ENCODE measurements at places on chromosomes 5 and 9.

DNA sequence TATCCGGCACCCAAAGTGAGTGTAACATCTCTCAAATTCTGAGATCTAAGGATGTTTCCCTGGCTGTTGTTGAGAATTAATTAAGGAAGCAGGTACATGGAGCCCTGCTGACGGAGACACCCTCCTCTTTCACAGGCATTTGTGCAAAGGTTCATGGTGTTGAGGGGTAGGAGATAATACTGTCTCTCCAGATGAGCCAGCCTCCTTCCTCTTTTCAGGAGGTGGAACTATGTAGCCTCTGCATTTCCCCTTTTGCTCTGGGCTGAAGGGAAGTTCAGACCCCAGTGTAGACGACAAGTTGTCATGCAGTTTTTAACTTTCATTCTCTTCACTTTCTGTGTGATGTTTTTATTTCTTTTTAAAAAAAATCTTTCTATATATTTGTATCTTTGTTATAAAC lies 107.5 kb downstream of the GALNT10 start:
- H3K36me3 ChIP-seq, result peaks cover 4% of the 10 kb centered on the region
- DNase-seq, result no peak
- H3K27me3 ChIP-seq, result no peaks in the 10 kb centered on the region
- H3K4me1 ChIP-seq, result peaks cover 13% of the 10 kb centered on the region
- no peak overlapping the region for H3K27ac ChIP-seq
- no peak overlapping the region for H3K4me3 ChIP-seq

DNA sequence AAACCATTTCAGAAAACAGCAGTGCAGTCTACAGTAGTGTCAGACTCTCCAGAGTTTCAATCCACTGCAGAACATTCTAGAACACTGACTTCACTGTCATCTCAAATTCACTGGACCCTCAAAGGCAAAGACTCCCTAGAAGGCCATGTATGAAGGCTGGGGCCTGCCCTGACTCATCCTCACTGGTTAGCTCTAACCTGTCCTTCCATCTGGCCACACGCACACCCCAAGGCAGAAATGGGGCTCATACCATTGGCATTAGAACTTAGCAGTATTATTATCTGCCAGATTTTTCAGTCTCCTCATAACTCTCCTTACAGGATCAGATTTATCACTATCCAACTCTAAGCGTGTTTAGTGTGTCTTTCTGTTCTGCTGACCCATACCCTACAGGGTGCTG lies 20.4 kb downstream of the S1PR3 start:
- DNase-seq, result no peak
- no peaks in the 10 kb centered on the region for H3K4me1 ChIP-seq
- H3K27ac ChIP-seq, result no peak overlapping the region
- H3K4me3 ChIP-seq, result no peak overlapping the region

- no peak overlapping the region for H3K27ac ChIP-seq
- DNase-seq, result peak; percentile 86
- H3K36me3 ChIP-seq, result no peaks in the 10 kb centered on the region
- no peaks in the 10 kb centered on the region for H3K4me1 ChIP-seq
- H3K4me3 ChIP-seq, result peak overlapping the region; percentile 82
- no peaks in the 10 kb centered on the region for H3K27me3 ChIP-seq
Measured at GRCh38 chr9:34701769-34702736, 7.9 kb downstream of the CCL21 start.

DNA sequence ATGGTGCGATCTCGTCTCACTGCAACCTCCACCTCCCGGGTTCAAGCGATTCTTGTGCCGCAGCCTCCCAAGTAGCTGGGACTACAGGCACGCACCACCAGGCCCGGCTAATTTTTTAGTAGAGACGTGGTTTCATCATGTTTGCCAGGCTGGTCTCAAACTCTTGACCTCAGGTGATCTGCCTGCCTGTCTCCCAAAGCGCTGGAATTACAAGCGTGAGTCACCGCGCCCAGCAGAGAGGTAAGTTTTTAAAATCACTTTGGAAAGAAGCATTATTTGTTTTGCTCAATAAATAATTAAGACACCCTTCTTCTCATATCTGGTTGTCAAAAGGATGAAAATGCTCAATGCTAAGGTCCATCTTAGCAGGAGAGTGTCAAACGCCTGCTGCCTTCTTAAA lies 48.5 kb upstream of the STXBP1 start:
- DNase-seq, result no peak
- H3K36me3 ChIP-seq, result peaks cover 33% of the 10 kb centered on the region
- peak overlapping the region; percentile 97 for H3K27ac ChIP-seq

- H3K4me3 ChIP-seq, result no peak overlapping the region
- peaks cover 26% of the 10 kb centered on the region for H3K4me1 ChIP-seq
- DNase-seq, result no peak
- H3K36me3 ChIP-seq, result no peaks in the 10 kb centered on the region
- H3K27ac ChIP-seq, result peak overlapping the region; percentile 27
Measured at GRCh38 chr5:61631438-61631941, 299.4 kb downstream of the ZSWIM6 start.

DNA sequence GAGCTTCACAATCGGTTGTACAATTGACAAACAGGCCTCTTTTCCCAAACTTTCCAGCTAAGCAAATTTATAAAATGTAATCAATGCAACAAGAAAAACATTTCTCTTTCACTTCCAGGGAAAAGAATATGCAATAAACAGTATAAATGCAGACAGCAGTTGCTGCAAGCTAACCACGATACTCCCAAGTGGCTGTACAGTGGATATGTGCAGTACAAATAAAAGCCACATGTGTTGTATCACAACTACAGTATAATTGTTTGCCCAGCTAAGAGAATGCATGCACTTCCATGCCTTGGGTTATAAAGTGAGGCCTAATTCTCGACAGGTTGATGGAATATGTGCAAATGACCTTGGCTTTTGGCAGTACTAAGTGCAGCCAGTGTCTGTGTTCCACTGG lies 16.7 kb upstream of the PDCL start:
- H3K27ac ChIP-seq, result no peak overlapping the region
- no peak for DNase-seq
- no peaks in the 10 kb centered on the region for H3K4me1 ChIP-seq
- peaks cover 14% of the 10 kb centered on the region for H3K36me3 ChIP-seq

DNA sequence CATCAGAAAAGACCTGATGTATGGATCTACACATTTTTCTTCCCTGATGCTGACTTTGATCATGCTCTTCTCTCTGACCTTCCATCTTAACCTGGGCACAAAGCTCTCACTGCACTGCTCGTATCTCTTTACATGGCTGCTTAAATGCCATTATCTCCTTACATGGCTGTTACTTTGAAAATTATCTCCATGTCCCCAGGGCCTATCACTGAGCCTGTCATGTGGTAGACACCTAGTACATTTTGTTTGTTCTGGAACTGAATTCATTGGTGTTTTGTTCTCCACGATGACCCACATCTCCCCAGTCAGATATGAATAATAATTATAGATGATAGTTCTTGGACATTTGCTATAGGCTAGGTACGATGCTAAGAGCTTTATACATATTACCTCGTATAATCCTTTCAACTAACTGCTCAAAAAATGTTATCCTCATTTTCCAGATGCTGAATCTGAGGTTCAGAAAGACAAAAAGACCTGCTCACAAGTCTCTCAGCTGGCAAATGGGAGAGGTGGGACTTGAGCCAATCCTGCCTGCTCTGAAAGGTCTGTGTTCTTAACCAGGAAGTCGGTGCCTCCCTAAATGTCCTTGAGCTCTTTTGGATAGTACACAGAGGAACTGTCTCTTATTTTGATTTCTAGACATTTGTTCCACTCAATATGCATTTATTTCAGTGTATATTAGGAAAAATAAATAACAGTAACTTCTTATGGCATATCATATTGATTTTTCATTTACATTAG lies 9.8 kb upstream of the CPEB4 start:
- no peak overlapping the region for H3K27ac ChIP-seq
- no peak for DNase-seq
- H3K36me3 ChIP-seq, result no peaks in the 10 kb centered on the region
- no peaks in the 10 kb centered on the region for H3K4me1 ChIP-seq

GRCh38 chr9:71769175-71770161 lies 1.2 kb upstream of the CEMIP2 start:
- H3K4me3 ChIP-seq, result peak overlapping the region; percentile 90
- H3K4me1 ChIP-seq, result peaks cover 32% of the 10 kb centered on the region
- peak overlapping the region; percentile 34 for H3K27ac ChIP-seq
- H3K36me3 ChIP-seq, result peaks cover 4% of the 10 kb centered on the region

DNA sequence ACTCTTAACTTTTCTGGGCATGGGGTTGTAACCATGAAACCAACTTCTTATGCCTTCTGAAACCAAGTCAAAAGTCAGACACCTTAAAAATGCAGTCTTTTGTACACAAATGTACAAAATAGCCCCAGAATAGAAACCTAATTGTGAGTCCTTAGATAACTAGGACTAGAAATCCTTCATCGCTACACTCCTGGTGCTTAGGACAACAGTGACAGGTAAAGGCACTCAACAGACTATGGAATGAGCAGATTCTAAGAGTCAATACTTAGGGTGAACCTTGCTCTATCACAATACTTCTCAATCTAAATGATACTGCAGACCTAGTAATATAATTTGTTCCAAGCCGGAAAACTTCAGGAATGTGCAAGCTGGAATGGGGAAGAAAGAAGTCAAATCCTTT lies 163.7 kb downstream of the PDE4D start:
- DNase-seq, result no peak
- H3K27me3 ChIP-seq, result no peaks in the 10 kb centered on the region
- H3K27ac ChIP-seq, result no peak overlapping the region
- H3K4me1 ChIP-seq, result peaks cover 13% of the 10 kb centered on the region
- no peak overlapping the region for H3K4me3 ChIP-seq

- H3K4me1 ChIP-seq, result peaks cover 2% of the 10 kb centered on the region
- H3K4me3 ChIP-seq, result no peak overlapping the region
- peaks cover 4% of the 10 kb centered on the region for H3K27me3 ChIP-seq
- no peak overlapping the region for H3K27ac ChIP-seq
- no peak for DNase-seq
Measured at GRCh38 chr5:39186289-39186688, 33.1 kb downstream of the FYB1 start.

DNA sequence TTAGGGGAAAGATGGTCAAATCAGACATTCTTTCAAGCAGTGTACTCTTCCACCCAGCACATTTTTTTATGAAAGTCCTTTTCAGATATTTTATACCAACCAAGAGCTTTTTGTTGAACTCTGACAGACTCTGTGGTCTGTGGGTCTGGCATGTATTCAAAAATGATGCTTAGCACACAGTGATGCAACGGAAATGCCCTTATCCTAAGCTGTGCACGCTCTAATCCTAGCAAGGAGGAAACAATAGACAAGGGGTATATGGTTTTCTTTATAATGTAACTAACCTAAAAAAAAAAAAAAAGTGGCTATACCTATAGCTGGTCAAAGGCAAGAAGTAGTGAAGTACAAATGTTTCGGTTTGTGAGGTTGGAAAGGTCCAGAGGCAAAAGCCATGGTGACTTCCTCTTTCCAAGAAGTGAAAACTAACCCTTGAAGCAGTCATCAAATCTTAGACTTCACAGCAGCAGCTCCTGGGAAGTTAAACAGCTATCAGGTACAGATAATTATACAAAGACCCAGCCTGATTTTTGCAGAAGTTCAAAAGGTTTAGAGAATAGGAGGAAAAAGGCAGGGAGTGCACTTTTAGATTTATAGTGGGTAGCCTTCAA lies 82.5 kb downstream of the SEMA6A start:
- peaks cover 78% of the 10 kb centered on the region for H3K36me3 ChIP-seq
- H3K27me3 ChIP-seq, result no peaks in the 10 kb centered on the region
- H3K4me3 ChIP-seq, result peak overlapping the region; percentile 4
- no peak for DNase-seq

DNA sequence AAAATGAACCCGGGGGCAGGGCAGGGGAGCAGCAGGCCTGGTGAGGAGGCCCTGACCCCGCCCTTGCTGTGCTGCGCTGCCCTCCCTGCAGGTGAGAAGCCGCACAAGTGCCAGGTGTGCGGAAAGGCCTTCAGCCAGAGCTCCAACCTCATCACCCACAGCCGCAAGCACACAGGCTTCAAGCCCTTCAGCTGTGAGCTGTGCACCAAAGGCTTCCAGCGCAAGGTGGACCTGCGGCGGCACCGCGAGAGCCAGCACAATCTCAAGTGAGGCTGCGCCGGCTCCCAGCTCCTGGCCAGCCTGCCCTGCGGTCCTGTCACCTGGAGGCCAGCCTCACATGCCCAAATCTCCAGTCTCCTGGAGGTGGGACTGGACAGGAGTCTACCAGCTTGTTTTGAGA lies 12.3 kb downstream of the GFI1B start:
- H3K27me3 ChIP-seq, result peaks cover 10% of the 10 kb centered on the region
- peaks cover 38% of the 10 kb centered on the region for H3K4me1 ChIP-seq
- no peaks in the 10 kb centered on the region for H3K36me3 ChIP-seq
- no peak overlapping the region for H3K27ac ChIP-seq

DNA sequence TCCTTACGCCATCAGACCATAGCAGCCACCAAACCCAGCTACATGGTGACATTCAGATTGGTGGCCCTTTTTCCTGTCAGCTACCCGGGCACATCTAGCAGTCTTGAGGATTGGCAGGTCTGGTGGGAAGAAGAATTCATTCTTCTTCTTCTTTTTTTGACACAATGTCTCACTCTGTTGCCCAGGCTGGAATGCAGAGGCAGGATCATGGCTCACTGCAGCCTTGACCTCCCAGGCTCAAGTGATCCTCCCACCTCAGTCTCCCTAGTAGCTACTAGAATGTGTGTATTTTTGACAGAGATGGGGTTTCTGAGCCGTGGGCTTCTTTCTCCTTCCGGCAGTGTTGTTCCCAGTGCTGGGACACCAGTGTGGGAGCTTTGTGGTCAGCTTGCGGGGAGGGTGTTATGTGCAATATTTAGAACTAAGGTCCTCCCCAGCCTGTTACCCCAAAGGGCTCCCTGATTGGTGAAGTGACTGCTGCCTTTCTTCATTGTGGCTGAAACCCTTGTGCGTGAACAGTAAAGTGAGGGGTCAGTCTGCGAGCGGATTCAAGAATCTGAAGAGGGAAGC lies 3.4 kb downstream of the NTMT1 start:
- H3K27me3 ChIP-seq, result peaks cover 5% of the 10 kb centered on the region
- H3K27ac ChIP-seq, result peak overlapping the region; percentile 13
- no peak overlapping the region for H3K4me3 ChIP-seq
- H3K36me3 ChIP-seq, result no peaks in the 10 kb centered on the region
- DNase-seq, result no peak

DNA sequence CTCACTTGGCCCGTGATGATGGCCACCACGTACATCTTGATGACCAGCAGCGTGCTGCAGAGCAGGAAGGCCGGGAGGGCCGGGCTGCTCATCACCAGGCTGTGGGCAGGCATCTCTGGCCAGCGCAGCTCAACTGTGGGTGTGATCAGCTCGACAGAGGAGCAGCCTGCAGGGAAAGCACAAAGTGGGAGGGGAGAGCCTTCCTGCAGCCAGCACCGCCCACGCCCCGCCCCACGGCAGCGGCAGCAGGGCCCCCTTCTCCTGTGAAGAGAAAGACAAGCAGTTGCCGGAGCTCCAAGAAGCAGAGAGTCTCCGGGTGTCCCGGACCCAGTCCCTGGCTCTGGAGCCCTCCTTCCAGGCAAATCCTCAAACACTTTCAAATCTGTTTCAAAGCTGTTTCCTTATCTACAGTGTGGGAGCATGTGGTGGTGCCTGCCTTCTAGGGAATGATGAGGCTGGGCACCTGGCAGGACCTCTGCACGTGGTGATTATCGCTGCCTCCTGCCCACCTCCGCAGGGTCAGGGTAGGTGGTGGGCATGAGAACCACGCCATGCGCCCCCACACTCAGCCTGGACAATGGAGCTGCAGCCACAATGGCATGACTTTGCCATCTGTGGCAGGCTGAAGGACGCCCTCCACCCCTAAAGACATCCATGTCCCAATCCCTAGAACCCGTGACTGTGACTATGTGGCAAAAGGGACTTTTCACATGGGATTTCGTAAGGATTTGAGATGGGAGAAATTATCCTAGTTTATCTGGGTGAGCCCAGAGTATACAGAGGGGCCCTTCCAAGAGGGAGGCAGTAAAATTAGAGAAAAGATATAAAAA lies at the start of gene PTGES:
PTGES (minus strand) TSS at position 143 of the 830 bp plus-strand sequence; CDS start at position 113, 30 bp downstream.
- peaks cover 3% of the 10 kb centered on the region for H3K27me3 ChIP-seq
- peak; percentile 49 for DNase-seq
- no peaks in the 10 kb centered on the region for H3K36me3 ChIP-seq
- peak within 1 kb of the TSS; percentile 37 for H3K4me3 ChIP-seq

Measured in endothelial cell (in vitro differentiated cells).